ENCODE measurements at places on chromosomes 6 and 20. TPM values are rescaled to one million over a fixed set of nuclear protein-coding genes. Genes with fewer than 3 reads are reported as not detected.
A peak's percentile ranks its signal among the peaks of the same experiment; 100 is the strongest.

- DNase-seq = no peak
Measured at GRCh38 chr6:89313006-89313405, 2.1 kb downstream of the GABRR2 start.

GRCh38 chr6:3712827-3713665, 38.5 kb downstream of the PXDC1 start:
- DNase-seq = no peak

FAM184A gene
- 2.4 TPM for total RNA-seq

- DNase-seq = no peak
Measured at GRCh38 chr20:48066246-48066645, 281.0 kb upstream of the SULF2 start.

- no peak for DNase-seq
Measured at GRCh38 chr6:82704045-82704444, 340.4 kb downstream of the TPBG start.

CST8 gene
- total RNA-seq = not detected

GRCh38 chr20:23107466-23107865, 21.3 kb upstream of the CD93 start:
- no peak for DNase-seq

DNA sequence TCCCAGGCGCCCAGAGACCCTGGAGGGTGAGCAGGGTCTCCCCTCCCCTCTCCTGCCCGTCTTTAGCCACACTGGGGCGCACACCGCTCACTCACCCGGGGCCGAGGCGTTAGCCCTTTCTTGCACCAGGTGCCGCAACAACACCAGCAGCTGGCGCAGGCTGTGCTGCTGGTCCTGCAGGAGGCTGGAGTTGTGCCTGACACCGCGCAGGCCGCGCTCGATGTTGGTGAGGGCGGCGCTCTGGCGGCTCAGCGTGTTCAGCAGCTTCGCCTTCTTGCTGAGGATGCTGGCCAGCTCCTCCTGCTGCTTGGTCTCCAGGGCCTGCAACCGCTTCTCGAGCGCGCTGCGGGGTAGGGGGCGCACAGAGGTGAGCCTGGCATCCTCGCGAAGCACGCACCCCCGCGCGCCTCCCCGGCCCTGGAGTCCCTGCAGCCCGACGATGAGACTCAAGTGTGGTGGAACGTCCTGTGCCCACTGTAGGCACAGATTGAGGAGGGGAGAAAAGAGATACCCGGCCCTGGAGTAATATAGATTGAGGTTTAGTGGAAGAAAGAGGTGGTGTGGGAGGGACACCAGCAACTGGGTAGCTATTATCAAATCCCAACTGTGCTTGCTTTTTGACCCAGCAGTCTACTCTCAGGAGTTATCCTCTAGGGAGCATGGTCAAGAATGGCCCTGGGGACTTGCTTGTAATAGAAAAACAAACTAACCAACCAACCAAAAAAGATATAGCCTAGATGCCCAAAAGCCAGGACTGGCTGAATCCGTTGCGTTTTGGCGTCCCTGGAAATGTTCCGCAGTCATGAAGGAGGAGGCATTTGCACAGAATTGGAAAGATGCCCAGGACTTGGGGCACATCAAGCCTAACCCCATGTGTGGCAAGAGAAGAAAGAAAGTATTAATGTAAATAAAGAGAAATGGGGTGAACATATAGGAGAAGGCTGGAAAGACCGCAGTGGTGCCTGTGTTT, 30.9 kb downstream of the ANGPT4 start:
- peak; percentile 87 for DNase-seq

DNA sequence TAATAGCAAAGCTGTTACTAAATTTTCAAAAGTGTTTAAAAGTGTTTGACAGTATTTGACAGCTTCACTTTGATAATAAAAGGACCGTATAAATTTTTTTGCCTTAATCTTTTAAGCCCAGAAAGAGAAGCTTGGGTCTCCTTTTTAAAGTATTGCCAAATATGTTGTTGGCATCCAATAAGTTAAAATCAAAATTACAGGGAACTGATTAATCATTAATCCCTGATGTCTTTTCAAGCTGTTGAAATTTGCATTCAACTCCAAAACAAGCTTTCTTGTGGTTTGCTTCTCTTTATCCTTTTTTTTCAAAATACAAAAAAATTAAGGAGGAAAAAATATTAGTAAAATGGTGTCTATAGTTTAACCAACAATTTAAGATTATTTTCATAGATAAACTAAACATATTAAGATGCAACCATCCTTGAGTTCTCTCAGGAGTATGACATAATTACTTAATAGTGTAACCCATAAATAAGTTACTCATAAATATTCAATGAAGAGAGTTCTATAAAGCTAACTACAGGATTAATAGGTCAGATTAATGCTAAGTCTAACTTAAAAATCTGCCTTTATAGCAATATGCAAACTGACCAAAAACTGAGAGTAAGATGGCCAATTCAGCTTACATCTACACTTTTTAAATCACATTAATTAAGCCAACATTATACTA, 27.0 kb upstream of the CALHM6 start:
- no peak for DNase-seq

MATN4 gene
- total RNA-seq = not detected

HLA-DQA1 gene
- total RNA-seq = 5.3 TPM

GRCh38 chr6:54087721-54088120, 23.5 kb upstream of the MLIP start:
- no peak for DNase-seq

MMP24 gene
- 0.35 TPM for total RNA-seq

DNA sequence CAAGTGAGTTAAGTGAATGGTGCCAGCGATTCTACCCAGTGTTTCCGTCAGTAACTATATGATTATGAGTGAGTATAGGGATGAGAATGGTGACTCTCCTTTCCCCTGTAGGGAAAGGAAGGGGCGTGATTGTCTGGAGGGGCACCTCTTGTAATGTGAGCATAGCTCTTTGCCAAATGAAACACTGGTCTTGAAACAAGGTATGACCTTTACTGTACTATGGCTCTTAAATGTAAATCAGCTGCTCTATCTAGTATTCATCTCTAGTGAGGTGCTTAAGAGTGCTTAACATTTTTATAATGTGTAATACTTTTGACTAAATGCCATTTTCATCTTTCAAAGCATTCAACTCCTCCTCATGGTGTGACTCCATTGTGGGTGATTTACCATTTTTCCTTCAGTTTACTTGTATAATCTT, 11.0 kb downstream of the PANK2 start:
- DNase-seq = no peak

HLA-DMB gene
- total RNA-seq = 8.8 TPM

TTPAL gene
- 2.9 TPM for total RNA-seq

DNA sequence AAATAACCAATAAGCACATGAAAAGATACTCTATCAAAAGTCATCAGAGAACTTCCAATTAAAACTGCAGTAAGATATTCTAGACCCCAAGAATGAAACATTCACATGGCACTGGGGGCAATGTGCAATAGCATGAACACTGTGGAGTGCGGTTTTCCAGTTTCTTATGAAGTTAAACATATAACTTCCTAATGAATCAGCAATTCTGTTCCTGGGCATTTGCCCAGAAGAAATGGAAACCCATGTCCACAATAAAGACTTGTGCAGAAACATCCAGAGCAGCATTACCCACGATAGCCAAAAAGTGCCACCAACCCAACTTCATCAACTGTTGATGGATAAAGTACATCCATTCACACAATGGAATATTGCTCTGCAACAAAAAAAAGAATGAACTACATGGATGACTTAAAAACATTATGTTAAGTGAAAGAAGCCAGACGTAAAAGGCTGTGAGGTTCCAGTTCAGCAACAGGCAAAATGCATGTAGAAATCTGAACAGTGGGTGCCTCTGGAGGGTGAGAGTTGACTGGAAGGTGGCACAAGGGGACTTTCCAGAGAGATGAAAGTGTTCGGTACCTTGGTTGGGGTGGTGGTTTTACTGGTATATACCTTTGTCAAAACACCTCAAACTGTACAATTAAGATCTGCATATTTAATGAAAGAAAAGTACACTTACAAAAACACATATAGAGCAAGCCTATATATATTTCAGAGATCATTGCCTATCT, 207.2 kb upstream of the ECI2 start:
- no peak for DNase-seq

DEFB124 gene
- not detected for total RNA-seq

GRCh38 chr6:129475477-129476247, 234.3 kb downstream of the ARHGAP18 start:
- DNase-seq = no peak

NFATC2 gene
- 2.1 TPM for total RNA-seq

DNA sequence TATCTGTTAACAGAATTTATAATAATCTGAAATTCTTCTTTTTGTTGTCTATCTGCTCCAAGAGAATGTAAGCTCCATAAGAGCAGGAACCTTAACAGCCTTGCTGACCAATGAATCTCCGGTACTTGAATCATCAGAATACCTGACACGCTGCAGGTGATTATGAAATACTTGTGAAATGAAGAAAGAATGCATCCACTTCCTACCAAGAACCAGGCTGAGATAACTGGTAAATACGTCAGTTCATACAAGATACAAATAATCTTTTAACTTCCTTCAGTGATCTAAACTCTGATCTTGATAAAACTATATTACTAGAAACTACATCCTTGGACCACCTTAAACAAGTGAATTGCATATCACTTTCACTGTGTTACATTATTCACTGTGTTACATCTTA, 116.2 kb downstream of the MAP3K5 start:
- no peak for DNase-seq

DNA sequence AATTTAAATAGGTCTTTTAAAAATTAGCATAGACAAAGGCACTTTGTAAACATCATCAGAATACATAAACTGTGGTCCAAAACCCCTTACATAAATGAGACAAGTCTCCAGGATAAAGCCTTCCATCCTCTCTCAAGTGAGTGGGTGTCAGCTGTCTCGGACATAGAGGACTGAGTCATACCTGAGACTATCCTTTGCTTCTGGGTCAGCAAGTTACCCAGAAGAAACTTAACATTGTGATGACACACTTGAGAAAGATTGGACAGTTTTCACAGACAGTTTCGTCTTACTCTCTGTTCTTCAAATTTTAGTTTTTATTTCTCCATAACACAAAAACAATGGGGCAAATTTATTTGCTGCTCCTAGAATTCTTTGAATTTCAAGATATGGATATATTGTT, 838.0 kb downstream of the DHX35 start:
- no peak for DNase-seq

HTR1E gene
- not detected for total RNA-seq

SH3BGRL2 gene
- total RNA-seq = 7.9 TPM

- DNase-seq = no peak
Measured at GRCh38 chr6:69907981-69908498, 41.7 kb downstream of the COL19A1 start.
